NB4 (cell line): ENCODE measurements at places on chromosomes 3 and 15.

DNA sequence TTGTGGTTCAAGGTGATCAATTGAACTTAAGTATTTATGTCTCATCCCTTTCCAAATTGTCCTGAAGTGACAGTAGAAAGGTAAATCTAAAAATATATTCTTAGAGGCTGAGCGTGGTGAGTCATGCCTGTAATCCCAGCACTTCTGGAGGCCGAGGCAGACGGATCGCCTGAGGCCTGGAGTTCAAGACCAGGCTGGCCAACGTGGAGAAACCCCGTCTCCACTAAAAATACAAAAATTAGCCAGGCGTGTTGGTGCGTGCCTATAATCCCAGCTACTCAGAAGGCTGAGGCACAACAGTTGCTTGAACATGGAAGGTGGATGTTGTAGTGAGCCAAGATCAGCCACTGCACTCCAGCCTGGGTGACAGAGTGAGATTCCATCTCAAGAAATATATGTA lies 226.6 kb downstream of the DPH6 start:
- DNase-seq: no peak

DNA sequence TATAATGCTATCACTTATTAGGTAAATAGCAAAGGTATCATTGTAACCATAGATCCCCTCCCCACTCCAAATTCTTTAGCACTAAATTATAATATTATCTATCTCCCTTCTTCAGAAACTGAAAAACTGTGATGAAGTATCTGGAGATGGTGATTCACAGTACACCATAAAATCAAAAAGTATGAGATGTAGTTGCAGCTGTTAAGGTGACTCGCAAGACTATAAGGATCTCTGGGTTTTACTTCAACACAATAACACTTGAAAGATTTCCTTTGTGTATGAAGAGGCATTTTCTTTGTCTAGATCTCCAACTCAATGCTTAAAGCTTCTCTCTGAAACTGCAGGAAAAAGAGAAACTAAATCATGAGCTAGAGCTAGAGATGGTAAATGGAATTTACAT lies 46.9 kb downstream of the IFT57 start:
- no peak for DNase-seq

DNA sequence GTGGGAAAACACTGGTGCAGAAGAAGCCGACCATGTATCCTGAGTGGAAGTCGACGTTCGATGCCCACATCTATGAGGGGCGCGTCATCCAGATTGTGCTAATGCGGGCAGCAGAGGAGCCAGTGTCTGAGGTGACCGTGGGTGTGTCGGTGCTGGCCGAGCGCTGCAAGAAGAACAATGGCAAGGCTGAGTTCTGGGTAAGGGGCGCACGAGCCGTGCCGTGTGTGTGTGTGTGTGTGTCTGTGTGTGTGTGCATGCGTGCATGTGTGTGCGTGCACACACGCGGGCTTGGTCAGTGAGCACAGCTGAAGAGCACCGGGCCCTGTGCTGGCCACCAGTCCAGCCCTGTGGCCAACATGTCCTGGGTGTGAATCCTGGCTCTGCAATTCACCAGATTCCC lies 18.6 kb downstream of the PRKCD start:
- no peak for DNase-seq

- DNase-seq: peak; percentile 67
Measured at GRCh38 chr3:183253528-183254486, 754 bp downstream of the B3GNT5 start.

GRCh38 chr3:37295925-37296324 lies 121.5 kb upstream of the LRRFIP2 start:
- DNase-seq: peak; percentile 79

DNA sequence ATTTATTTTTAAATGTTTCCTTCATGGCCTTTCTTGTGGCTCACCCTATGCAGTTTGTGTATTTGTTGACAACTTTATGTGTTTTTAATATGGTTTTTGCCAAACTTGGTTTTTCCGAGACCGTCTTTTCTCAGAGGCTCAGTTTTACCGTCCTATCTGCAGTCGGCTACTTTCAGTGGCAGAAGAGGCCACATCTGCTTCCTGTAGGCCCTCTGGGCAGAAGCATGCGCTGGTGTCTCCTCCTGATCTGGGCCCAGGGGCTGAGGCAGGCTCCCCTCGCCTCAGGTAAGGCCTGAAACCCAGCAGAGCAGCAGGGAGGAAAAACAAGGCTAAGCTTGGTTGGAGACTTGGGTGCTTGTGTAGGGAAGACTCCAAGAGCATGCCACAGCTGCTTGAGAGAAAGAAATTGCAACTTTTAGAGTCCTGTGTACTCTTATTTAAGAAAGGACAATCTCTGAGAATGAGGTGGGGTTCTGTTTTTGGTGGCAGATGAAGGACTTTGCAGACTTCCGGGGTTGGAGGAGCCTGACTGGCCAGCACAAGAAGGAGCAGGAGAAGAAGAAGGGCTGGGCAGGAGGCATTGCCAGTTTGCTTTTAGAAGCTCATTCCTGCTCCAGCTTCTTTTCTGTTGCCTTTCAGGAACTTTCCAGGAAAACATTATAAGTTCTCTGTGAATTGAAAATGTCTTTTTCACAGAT lies at the start of gene TIGIT:
Gene TIGIT (plus strand): TSS at position 191 of the 698 bp plus-strand sequence. CDS start 34 bp downstream, at position 225.
- DNase-seq: no peak

DNA sequence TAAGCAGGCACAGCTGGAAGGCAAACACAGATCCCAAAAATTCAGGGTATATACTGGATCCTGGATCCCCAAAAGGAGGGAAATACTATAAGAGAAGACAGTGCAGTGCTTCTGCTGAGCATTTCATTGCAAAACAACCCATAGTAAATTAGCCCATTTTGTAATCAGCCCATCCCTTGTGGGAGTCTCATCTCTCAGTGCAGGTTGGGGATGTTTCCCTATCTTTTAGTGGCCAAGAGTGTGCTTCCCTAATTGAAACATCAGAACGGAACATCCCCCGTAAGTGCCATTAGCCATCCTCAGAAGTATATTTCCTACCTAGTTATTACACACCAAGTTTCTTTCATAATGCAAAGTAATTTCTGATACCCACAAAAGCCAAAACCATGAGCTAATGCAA lies 11.2 kb upstream of the MTMR14 start:
- peak; percentile 68 for DNase-seq

DNA sequence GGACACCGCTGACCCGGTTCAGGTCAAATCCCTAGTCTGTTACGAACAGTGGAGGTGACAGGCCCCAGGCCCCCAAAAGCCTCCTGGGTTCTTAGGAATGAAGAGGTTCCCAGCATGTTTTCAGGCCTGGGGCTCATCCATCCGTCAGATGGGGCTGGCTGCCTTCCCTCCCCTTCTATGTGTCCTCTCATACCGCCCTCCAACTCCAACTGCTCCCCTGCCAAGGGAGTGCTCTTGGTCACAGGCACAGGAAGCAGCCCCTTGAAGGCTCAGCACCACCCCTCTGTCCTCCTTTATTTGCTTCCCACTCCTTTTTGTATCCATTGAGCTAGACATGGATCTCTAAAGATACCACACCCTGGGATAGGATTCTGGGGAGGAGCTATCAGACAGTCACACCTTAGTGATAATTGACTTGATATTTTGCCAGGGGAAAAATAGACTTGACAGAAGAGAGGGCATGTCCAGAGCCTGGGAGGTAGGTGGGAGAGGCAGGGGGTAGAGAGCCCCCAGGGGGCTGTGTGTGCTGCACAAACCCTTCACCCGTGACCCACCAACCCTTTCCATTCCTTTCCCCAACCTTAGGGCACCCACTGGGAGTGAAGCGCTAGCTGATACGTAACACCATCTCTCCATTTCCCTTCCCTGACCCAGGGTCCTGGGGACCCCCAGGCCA lies 10.7 kb upstream of the CSPG4 start:
- no peak for DNase-seq

DNA sequence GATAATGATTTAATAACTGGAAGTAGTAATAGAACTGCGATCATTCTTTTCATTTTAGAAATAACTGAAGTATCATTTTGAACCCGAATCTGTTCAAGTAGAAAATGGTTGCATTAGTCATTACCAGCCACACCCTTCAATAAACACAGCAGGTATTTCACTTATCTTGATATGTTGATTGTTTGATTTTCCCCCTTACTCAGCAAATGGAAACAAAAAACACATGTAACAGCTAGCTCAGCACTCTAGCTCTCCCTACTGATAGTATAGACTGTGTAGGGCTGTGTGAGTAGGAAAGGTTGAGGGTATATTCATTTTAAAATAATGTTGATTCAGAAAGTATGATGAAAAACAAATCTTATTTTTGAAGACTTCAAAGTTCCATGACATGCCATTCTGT lies 1.1 kb upstream of the GPR149 start:
- no peak for DNase-seq

DNA sequence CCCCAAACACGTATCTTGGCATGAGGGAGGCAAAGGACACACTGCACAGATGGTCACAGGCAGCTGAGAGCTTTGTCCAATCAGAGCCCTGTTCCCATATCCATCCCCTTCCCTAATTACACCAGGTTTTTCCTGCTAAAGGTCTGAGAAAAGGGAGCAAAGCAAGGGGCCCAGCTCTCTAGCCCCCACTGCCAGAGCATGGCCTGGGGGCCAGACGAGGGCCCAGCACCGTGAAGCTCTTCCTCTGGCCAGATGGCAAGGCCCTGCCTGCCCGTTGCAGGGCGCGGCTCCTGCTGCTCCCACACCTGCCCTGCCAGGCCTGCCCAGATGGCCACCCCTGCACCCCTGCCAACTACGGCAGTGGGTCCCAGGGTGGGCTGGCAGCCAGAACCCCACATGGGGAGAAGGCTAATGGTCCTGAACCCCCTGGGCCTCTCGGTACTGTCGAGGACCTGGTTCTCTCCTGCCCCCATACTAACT lies 3.2 kb downstream of the SHF start:
- DNase-seq: no peak

GRCh38 chr3:119817071-119817470 lies 35.2 kb downstream of the NR1I2 start:
- no peak for DNase-seq

DNA sequence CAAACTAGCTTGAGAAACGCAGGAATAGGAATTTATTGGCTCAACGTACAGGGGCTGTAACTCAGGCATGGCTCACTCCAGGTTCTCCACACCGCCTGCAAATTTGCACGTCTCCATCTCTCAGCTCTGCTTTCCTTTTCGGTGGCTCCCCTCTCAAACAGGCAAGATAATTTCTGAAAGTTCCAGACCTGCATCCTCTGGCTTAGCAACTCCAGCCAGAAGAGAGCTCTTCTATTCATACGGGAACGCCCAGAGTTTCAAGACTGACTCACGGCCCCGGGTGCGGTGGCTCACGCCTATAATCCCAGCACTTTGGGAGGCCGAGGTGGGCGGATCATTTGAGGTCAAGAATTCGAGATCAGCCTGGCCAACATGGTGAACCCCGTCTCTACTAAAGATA lies 139.7 kb upstream of the BNIP2 start:
- no peak for DNase-seq

DNA sequence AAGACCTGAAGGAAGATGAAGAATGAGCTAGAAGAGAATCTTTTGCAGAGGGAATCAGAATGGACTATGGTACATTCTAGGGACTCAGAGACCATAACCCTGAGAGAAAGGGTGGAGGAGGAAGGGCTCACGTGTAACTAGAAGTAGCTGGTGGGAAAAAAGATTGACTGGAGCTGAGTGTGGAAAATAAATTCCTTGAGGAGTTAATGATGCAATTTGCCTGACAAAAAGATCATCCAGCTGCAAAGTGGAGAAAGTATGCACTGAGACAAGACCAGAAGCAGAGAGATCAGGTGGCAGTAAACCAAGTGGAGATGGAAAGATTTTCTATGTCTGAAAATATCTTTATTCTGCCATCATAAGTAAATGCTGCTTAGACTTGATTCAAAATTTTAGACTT lies 52.9 kb upstream of the TBL1XR1 start:
- DNase-seq: no peak

DNA sequence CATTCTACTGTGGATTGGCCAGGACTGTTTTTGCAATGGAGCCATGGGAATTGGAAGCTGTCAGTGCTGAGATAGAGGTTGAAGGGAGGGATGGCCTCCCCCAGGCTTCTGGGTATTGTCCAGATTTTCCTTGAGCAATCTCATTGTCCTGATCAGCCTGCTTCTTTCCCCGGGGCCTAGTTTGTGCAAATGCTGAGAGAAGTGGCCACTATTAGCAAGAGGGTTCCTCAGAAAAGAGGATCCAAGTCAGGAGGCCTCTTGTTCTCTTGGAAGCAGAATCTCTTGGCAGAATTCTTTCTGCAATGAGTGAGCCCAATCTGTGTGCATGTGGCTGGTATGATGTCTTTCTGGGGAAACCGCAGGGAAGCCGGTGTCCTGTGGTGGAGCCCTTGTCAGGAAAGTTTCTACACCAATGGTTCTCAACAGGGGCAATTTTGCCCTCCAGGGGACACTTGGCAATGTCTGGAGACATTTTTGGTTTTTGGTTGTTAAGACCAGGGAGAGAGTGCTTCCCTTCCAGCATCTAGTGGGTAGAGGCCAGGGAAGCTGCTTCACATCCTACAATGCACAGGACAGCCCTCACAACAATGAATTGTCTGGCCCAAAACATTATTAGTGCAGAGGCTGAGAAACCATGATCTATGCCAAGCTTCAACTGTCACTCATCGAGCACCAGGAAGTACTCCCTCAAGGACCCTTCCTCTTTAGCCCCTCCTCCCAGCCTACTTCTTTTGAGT lies 2.0 kb downstream of the LIPC start:
- DNase-seq: no peak

DNA sequence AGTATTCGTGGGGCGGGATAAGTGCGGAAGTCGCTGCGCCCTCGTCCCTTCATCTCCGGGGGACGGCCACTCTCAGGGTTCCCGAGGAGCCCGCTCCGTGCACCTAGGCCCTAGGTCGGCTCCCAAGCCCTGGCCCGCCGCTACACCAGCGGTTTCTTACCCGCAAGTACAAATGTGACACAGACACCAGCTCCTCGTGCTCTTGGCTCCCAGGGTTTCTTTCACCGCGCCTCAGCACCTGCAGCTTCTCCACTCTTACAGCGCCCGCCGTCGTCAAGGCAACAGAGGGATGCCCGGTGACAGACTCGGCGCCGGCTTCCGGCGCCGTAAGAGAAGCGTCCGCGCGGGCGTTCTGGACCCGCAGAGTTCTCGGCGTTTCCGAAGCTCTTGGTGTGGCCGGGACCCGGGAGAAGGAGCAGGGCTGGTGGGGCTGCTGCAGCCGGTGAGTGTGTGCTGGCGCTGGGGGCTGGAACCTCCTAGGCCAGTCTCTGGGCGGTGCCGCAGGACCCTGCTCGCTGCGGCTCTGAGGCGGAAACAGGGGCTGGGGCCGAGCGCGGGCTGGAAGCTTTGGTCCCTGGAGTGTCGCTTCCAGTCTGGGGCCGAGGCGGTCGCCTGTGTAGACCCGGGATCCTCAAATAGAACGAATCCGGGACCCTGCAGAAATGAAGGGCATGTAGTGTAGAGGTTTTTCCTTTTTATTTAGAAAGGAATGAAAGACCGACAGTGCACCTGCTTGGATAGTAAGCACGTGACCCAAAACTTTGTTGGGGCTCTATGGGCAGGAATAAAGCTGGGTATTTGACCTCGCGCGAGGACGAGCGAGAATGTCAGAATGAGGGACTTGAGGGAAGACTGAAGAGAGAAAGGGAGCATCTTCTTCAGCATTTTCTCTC lies 155.4 kb upstream of the GOLGA6L4 start:
- DNase-seq: no peak

GRCh38 chr15:77085297-77085696 lies 14.4 kb upstream of the TSPAN3 start:
- peak; percentile 52 for DNase-seq

DNA sequence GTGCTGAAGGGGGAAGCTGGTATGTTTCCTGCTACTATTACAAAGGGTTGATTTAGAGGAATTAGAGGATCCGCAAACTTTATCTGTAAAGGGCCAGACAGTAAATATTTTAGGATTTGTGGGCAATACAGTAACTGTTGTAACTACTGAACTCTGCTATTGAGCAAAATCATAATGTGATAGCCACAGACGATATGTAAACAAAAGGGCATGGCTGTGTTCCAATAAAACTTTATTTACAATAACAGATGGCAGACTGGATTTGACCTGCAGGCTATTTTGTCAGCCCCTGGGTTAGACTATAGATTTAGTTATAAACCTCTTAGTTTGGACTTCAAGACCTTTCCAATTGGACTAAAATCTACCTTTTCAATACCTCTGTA lies 27.8 kb upstream of the KCNMB2 start:
- no peak for DNase-seq
